ENCODE measurements at places on chromosomes 13 and 19. TPM values are rescaled to one million over a fixed set of nuclear protein-coding genes. Genes with fewer than 3 reads are reported as not detected.

Gene ZSCAN4
- not detected for total RNA-seq

Gene CABP5
- total RNA-seq, result not detected

Gene WDFY2
- total RNA-seq, result 4.5 TPM

Gene DACT3
- total RNA-seq, result 18.3 TPM

Gene VSIG10L
- 0.66 TPM for total RNA-seq

Gene COL5A3
- 8.7 TPM for total RNA-seq

GRCh38 chr13:49645451-49645850 is 17.1 kb downstream of the ARL11 start:
- DNase-seq, result no peak

DNA sequence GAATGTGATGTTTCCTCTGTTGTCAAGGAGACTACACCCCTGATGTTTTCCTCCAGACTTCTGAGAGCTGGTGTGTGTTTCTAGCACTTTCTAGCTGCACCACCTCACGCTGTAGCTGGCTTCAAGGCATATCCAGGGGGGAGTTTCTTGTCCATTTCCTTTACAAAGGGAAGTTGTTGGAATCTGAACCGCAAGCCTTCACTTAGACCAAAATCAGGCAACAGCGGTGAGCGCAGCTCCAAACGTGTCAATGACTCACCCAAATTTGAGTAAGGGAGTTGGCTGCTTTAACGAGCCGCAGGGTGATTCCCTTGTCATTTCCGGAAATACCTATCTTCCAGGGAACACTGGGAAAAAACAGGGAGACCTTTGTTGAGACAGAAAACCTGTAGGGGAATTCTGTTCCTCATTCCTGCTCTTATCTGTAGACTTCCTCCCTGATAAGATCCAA is 2.5 kb downstream of the LDLR start:
- DNase-seq, result no peak

Measured in left ventricle myocardium inferior (tissue), 1 donor.